ENCODE measurements at places on chromosomes 7 and 10.

GRCh38 chr10:27192284-27192683 lies 37.1 kb downstream of the MASTL start:
- DNase-seq = no peak

- DNase-seq = no peak
Observed at GRCh38 chr10:44292390-44293002, 92.4 kb downstream of the CXCL12 start.

DNA sequence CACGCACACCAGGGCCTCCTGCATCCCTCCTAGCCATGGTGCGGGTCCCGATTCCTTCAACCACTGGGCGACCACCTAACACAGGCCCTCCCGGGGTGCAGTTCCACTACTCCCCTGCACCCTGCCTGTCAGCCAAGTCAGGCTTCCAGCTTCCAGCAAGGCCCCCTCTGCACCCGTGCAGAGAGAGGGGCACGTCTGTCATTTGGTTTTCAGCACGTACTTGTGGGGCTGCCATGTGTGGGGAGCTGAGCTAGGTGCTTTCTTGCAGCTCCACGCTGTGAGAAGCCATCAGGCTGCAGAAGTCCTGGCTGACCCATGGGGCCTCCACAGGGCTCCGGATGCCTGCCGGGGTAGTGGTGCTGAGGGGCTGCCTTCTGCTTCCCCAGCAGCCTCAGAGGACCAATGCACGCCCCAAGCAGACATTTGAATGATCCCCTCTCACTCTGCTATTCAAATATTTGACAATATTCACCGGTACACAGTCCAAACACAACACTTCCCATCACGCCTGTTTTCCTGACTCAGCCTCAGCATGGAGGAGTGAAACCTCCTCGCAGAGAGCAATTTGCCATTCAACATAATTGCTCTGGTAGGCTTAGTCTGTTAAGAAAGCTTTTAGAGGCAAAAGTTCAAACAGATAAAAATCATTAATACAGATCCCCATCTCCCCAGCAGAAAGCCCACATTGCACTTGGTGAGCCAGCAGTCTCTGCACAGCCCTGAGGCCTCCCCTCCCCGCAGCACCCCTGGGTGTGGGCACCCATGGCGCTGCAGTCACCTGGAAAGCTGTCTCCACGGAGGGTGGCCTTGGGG lies 449.9 kb downstream of the PTPRN2 start:
- no peak for DNase-seq

- no peak for DNase-seq
Observed at GRCh38 chr10:124722798-124723783, 21.1 kb downstream of the FAM53B start.

DNA sequence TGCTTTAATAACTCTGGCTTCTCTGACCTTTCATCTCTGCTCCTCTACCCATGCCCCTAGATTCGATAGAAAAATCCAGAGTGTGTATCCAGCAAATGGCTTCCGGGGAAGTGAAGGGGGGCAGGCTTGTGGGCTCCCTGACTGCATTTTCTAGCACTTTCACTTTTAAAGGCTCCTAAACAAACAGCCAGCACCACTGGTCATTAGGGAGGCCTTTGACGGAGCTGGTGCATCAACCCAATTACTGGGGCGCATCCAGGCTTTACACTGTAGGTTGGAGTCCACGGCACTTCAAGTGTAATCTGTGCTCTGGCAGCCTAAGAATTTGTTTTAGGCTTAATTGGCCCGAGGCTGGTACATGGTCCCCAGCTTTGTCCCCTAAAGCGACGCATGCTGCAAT lies 291.9 kb downstream of the GFRA1 start:
- DNase-seq = no peak

GRCh38 chr7:143909863-143910262 lies 7.9 kb upstream of the TCAF1 start:
- no peak for DNase-seq

GRCh38 chr7:80634505-80634904 lies 3.9 kb upstream of the CD36 start:
- DNase-seq = no peak

GRCh38 chr10:116825901-116826300 lies 23.4 kb upstream of the ENO4 start:
- no peak for DNase-seq

- peak; percentile 65 for DNase-seq
Observed at GRCh38 chr10:31928549-31929260, at the start of gene ARHGAP12. Gene ARHGAP12 (minus strand): TSS chr10:31928831. CDS start chr10:31908855, 19,976 bp downstream.

DNA sequence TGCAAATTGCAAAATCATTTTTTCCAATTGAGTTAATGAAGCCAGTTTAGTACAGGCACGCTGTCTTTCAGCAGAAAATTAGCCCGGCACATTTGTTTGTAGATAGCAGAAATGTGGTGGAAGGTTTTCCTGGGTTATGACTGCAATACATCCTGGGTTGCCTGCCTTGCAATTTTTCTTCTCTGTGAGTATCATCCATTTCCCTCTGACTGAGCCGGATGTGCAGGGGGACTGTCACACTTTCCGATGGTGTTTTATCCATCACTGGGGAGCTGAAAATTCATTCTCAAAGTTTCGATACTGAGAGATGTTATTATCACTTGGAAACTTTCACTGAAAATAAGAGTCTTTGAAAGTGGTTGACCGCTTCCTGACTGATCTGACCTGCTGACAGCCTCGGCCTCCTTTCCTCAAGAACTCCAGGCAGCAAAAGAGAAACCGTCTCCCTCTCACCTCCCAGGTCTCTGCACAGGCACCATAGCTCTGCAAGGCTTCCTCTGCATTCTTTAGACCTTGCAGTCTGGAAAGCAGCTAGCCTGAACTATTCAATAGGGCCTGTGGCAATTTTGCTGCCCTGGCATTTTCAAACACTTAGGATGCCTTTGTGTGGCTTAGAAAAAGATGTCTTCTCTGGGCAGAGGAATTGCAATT lies 320.8 kb upstream of the NRP1 start:
- no peak for DNase-seq

- no peak for DNase-seq
Observed at GRCh38 chr7:94298943-94299342, 95.8 kb upstream of the COL1A2 start.

- no peak for DNase-seq
Observed at GRCh38 chr10:29737074-29737593, 102.4 kb upstream of the SVIL start.

DNA sequence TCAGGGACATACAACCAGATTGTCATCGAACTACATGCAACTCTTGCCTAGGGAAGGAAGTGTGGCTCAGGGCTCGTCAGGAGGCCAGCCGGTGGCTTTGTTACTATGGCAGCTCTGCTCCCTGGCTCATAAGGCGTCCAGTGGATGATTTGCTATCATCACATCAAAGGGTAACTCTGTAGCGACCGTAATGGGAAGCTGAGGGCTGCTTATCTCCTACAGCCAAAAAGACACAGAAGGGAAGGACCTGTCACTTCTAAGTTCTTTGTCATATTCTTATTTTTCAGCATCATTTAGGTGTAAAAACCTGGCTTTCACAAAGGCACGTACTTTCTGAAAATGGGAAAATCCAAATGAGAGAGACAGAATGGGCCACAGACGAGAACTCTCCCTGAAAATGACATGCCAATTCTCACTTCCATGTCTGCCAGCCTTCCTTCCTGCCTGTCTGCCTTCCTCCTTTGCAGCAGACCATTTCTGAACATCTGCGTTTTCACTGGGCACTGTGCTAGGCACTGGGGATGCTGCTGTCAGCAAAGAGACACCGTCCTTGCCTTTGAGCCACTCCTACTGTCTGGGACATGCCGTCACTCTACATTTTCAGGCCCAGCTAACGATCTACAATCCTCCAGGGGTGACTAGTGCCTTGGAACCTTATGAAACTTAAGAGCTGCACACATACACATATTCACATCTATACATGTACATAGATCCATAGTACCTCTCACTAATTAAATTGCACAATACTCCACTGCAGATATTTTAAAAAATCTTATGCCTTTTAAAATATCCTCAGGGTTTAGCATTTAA lies 26.9 kb downstream of the ENKUR start:
- no peak for DNase-seq

GRCh38 chr10:1274111-1274661 lies 218.0 kb downstream of the WDR37 start:
- DNase-seq = no peak

GRCh38 chr10:29869593-29869992 lies 189.8 kb downstream of the JCAD start:
- no peak for DNase-seq

- DNase-seq = no peak
Observed at GRCh38 chr7:15684871-15685270, 1.6 kb downstream of the MEOX2 start.

DNA sequence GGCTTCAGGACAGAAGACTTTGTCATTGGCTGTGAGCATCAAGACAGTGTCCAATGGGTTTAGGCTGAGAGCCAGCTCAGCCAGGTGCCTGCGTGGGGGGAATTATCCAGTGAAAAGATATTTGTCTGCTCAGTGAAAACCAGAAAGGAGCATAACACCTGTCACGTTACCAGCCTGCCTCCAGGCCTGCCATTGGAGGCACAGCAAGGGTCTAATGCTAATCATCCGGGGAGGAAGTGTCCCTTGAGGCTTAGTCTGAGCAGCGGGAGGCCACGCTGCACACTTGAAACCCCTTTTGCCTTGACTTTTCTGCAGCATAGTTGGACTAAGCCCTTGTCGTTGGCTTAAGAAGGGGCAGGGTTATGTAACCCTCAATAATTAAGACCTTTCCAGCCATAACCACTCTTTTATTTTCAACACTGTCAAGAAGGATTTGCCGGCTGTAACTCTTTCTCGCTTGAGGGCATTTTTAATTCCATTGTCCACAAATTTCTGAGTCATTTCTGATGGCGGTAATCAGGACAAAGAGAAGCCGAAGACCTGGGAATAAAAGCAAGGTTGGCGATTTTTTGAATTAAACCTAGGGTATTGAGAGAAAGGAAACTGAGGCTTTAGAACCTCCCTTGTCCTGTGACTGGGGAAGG lies 639.6 kb upstream of the FOXK1 start:
- no peak for DNase-seq

DNA sequence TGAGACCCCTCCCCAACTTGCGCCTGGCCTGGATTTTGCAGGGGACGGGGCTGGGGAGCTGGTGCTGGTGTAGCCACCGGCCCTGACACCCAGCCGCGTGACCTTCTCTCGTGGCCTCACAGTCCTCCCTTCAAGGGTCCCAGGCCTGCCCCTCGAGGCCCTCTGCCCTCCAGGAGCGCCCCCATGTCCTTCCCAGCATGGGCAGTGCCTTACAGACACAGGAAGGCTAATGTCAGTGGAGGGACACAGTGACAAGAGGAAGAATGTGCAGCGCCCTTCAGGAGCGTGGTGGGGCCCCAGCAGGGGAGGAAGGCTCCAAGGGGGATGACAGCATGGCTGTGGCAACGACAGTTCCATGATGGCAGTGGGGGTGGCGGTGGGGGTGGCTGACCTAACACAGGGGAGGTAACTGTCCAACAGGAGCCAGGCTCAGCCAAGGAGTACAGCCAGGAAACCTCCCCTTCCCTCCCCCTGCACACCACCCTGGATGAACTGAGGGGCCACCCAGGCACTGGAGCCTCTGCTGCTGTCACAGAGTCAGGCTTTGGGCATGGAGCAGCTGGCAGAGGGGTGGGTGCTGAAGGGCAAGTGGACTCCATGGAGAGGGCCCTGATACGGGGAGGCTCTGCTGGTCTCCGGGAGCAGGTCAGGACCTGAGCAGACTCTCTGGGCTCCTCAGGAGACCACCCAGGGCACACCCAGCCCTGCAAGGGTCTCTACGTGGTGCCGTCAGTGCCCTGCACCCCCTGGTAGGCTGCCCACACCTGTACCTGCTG lies 76.0 kb upstream of the RET start:
- DNase-seq = no peak

DNA sequence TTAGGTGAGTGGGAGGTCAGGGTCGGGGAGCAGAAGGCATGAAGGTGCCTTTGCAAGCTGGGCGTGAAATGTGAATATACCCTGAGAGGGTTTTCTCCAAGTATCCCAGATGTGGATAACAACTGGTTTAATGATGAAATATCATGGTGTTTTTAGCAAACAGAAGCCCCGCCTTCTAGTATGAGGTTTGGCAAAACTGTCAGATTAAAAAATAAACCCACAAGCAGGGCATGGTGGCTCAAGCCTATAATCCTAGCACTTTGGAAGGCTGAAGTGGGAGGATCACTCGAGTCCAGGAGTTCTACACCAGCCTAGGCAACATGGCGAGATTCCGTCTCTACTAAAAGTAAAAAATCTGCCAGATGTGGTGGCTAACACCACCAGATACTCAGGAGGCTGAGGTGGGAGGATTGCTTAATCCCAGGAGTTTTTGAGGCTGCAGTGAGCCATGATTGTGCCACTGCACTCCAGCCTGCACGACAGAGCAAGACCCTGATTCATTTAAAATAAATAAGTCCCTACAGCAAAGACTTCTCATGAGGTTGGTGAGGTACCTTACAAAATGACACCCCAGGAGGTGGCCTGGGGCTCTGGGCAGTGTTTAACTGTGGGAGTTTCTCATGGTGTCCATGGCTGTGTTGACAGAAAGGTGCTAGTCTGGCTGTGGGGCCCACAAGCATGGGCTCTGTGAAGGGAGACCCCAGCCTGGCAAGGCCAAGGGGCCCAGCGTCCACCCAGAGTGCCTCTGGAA lies 6.7 kb upstream of the PWWP2B start:
- DNase-seq = no peak

DNA sequence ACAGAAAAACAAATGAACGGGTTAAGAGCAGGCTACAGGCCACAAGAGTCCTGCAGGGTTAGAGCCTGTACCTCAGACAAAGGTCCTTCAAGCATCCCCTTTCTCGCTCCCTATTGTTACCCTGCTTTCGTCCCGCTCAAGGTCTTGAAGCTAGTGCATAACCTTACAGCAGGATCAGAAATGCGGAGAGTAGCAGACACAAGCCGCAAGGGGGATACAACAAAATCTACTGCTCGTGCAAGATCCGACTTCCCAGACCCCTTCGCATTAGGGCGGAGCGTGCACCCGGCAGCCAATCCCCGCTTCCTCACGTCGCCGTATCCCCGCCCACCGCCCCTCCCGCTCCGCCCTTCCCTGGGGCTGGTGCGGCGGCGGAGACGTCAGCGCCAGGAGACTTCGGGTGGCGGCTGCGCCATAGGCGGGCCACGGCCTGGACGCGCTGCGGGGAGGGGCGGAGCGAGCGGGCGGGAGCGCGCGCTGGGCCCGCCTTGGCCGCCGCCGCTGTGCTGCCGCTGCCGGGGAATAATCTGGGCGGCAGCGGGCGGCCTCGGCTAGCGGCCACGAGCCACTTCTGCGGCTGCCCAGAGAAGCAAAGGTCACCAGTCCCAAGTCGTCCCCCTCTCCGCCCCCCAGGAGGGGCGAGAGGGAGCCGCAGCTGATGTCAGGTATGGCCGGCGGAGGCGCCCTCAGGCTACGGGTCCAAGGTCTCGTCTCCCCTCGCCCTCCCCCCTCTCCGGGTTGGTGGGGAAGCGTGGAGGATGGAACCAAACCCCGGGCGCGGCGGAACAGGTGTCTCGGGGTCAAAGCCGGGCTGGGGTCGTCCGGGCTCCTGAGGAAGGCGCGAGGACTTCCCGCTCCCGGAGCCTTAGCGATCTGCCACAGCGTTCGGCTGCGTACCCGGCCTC lies at the start of gene C1GALT1:
Gene C1GALT1, plus strand, starts transcription at position 389 of the 905 bp plus-strand sequence. CDS start 51,776 bp downstream, outside the sequence.
- peak; percentile 96 for DNase-seq
